ENCODE measurements at places on chromosomes 2 and 18.

DNA sequence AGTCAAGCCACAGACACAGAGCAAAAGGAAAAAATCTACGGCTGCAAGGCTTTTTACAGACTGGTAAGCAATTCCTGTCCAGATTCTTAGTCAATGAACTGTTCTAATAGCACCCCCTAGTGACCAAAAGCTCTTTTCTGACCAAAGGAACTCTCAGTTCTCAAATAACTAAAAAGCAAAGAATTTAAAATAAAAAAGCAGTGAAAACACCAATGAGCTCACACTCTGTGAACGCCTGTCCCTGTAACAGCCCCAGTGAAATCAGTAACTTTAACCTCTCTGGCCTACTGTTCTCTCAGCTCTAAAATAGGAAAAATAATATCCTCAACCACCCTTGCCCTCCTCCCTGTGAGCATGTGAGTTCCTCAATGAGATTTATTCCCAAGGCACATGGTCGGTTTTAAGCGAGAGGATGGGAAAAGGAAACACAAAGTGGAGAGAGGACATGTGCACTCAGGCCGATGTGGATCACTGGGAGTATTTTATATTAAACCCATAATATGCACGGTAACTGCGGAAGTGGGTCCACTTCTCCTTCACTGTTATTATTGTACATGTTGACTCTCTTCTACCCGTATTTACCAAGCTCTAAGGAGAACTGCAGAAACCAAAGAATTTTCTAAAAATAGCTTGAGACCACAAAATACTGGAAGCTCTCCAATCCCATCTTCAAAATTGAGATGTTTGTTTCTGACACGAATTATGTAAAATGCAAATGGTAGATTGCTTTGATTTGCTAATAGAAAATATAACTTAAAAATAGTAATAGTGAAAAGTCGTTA, 128.5 kb downstream of the STK39 start:
- DNase-seq = peak; percentile 95

GRCh38 chr2:20097889-20098714, 46.7 kb upstream of the LAPTM4A start:
- DNase-seq = peak; percentile 91

GRCh38 chr2:223747392-223748042, 89.9 kb downstream of the AP1S3 start:
- no peak for DNase-seq

DNA sequence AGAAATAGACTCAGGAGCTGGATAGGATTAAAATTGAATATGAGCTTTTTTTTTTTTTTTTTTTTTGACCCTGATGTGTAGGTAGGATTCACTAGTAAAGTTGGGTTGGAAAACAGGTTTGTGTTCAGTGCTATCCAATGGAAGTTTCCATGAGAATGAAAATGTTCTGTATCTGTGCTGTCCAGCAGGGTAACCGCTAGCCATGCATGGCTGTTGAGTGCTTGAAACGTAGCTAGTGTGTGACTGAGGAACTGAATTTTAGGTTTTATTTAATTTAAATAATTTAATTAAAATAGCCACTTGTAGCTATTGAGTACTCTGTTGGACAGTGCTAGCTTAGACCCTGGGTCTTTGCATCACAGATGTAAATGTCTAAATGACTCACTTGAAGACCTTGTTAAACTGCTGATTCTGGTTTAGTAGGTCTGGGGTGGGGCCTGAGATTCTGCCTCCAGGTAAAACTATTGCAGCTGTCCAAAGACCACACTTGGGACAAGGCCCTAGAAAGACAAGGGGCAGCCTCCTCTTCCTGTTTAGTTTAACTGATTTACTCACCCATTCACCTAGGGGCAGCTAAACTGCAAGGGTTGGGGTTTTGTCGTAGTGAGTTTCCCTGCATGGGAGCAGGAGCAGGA, 84.7 kb upstream of the STON1 start:
- DNase-seq = no peak

GRCh38 chr2:234989183-234989701, 37.4 kb downstream of the SH3BP4 start:
- DNase-seq = no peak

DNA sequence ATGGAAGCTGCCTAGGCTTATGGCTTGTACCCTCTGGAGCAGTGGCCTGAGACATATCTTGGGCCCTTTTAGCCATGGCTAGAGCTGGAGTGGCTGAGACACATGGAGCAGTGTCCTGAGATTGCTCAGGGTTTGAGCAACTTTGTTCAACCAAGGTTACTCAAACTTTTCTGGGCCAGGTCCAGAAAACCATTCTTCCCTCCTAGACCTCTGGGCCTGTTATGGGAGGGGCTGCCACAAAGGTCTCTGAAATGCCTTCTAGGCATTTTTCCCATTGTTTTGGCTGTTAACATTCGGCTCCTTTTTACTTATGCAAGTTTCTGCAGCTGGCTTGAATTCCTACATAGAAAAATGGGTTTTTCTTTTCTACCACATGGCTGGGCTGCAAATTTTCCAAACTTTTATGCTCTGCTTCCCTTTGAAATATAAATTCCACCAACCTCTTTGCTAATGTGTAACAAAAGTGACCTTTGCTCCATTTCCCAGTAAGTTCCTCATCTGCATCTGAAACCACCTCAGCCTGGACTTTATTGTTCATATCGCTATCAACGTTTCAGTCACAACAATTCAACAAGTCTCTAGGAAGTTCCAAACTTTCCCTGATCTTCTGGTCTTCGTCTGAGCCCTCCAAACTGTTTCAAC, 84.9 kb upstream of the MAP4K3 start:
- no peak for DNase-seq

DNA sequence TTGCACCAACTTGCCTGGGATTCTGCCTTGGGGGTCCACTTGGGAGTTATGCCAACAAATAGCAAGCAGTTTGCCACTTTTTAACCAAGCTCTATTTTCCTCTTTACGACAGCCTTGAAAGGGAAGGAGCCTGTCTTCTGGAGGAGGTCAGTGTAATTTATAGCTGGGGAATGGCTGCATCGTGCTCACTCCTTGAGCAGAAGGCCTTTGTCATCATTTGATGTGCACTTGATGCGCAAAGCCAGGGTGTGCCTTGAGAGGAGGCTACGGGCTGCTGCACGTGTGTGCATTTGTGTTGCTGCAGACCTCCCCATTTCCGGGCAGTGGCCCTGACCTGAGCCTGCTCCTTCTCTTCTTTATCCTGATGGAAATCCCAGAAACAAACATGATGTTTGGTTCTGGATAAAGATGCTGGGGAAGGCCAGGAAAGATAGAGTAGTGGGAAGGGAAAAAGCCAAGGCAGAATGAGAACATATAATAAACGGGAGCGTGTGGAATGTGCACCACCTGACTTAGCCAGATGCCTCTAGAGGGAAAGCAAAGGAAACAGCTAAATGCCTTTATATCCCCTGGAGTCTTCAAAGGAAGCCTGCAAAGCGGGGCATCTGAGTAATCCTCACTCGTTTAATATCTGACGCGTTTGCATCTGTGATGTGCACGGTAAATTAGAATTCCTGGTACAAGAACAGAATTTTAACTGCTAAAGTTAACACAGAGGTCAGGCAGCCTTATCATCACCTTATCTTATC, 68.3 kb upstream of the ZNF521 start:
- peak; percentile 50 for DNase-seq

GRCh38 chr2:142944264-142944663, 66.8 kb downstream of the KYNU start:
- DNase-seq = no peak

GRCh38 chr18:11178951-11179549, 29.7 kb upstream of the PIEZO2 start:
- DNase-seq = no peak

- DNase-seq = peak; percentile 25
Observed at GRCh38 chr2:873651-874580, 76.7 kb upstream of the SNTG2 start.

DNA sequence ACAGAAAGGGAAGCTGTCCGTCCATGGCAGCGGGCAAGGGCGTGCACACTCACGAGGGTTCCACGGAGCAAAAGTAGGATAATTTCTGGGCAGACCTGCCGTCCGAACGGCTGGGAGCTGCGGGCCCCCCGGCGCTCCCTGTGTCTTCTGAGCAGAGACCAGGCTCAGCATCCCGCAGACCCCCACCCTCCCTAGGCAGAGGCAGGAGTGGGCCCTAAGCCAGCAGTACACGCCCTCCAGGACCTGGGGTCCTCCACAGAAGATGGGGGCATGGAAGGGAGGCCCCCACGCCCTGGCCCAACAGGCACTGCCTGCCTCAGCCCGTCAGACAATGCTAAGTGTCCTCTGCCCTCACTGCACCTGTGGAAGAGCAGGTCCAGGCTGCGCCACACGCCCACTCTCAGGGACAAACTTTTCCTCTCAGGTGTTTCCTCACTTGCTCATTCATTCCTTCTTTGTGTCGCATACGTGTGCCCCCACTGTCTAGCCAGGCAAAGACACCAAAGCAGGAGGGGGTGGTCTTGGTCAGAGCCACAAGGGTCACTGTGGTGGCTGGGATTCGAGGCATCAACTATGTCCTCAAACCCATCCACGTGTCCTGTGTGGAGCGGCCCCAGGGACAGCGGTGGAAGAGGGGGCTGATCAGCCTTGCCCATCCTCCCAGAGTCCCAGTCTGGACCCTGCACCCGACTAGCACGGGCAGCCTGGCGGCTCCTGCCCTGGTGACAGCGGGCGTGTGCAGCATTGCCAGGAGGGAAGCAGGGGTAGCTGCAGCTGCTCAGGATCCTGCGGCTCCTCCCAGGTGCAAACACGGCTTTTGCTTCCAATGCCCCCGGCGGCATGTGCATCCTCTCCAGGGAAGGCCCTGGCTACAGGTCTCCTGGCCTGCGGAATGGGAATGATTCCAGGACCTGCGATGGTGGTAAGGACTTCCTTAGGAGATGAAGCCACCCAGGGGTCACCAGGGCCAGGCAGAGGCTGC, 2.4 kb upstream of the GPC1 start:
- DNase-seq = no peak

DNA sequence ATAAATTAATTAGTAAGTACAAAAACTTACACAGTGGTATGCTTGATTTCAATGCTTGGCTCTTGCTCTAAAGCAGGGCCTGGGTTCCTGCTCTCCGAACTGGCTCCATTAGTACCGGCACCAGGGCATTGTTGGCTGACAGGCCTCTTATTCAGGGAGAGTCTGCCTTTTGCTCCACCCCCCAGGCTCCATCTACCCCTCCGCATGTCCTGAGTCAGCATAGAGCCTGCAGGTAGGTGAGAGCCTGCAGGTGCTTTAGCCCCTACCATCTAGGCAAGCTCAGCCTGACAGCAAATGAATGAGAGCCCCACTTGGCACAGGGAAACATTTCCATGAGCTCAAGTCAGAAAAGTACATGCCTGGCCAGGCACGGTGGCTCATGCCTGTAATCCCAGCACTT, 35.1 kb upstream of the EFHD1 start:
- DNase-seq = no peak

DNA sequence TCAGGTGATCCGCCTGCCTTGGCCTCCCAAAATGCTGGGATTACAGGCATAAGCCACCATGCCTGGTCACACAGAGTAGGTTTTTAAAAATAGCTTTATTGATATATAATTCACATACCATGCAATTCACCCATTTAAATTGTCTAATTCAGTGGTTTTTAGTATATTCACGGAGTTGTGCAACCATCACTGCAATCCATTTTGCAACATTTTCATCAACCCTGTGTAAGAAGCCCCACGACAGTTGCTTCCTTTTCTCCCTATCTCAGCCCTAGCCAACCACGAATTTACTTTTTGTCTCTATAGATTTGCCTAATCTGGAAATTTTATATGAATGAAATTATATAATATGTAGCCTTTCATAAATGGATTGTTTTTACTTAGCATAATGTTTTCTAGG, 266.4 kb downstream of the NAPG start:
- no peak for DNase-seq

DNA sequence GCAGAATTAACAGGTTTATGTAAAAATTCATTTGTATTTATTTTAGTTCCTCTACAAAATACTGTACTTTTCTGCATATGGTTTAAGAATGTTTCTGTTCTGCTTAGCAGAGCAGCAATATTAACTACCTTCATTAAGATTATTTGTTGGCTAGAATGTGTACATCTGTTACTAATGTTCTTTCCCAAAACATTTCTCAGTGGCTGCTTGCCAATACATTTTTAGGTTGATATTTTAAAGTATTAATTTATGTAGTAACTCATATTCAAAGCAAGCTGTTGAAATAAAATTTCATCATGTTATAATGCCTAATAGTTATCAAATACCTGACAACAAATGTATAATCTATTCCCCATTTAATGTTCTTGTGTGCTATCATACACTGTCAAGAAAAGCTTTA, 40.3 kb downstream of the PRKD3 start:
- peak; percentile 23 for DNase-seq

DNA sequence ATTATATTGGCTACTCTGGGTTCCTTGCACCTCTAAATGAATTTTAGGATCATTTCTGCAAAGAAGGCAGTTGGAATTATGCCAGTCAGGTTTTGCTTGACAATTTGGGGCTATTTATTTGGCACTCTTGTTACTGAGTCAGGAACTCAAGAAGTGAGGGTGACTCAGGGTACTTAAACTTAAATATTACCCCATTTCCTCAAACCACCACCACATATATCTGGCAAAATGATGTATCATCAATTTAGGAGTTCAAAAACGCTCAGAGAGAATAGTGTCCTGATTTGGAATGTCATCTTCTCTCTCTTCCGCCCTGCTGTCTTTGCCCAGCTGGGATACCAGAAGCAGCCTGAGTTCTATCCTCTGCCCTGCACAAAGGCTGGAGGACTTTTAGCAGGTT, 2.4 kb upstream of the THNSL2 start:
- no peak for DNase-seq

GRCh38 chr2:123303731-123304130, 721.4 kb upstream of the CNTNAP5 start:
- peak; percentile 76 for DNase-seq

GRCh38 chr18:59464486-59464885, 105.4 kb upstream of the LMAN1 start:
- no peak for DNase-seq

DNA sequence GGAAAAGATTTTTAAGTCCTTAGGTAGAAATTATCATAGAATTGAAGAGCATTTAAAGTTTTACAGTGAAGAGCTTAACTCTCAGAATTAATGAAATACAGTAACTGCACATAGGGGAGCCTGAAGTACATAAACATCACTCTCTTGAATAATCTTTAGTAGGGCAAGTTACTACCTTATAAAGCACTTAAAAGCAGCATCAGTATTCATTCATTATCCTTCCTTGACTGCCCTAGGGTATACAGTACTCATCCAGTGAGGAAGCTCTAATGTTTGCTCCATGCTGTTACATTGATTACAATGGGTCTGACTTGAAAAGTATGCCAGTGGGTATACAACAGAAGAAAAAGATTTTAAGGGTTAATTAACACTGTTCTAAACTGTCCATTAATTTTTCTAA, 66.5 kb downstream of the ATF2 start:
- no peak for DNase-seq

Measured in eye (tissue), 1 donor.